HFFc6 (cell line): ENCODE measurements at places on chromosomes 3 and 15. TPM values are rescaled to one million over a fixed set of nuclear protein-coding genes. Genes with fewer than 3 reads are reported as not detected.

MYRIP gene
- 0.16 TPM in 2 of 3 replicates, not detected in the other for total RNA-seq

IGSF11 gene
- total RNA-seq = not detected in 3 replicates

DNA sequence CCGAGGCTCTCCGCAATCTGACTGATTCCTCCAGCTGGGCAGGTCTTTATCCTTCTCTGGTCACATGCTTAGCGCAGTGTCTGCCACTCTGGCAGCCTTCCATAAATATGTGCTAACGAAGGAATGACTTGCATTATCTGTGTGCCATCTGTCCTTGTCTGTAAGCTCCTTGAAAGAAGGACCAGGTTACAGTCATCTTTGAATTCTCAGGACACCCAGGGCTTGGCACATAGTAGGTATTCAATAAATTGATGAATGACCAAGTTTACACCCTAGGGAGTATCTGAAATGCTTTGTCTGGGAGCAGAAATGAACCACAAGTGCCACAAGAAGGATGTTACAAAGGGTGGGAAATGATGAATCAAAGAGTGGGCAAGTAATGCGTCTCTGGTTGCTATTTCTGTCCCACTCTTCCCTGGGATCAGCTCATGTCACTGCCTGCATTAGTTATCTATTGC is 16.5 kb upstream of the FAM3D start:
- no peak for DNase-seq

- peak; percentile 87 for DNase-seq
Measured at GRCh38 chr3:53243165-53243564, 12.7 kb downstream of the TKT start.
